ENCODE measurements at places on chromosomes 3 and 15.

- DNase-seq = no peak
Measured at GRCh38 chr3:16813336-16813735, 71.4 kb upstream of the PLCL2 start.

DNA sequence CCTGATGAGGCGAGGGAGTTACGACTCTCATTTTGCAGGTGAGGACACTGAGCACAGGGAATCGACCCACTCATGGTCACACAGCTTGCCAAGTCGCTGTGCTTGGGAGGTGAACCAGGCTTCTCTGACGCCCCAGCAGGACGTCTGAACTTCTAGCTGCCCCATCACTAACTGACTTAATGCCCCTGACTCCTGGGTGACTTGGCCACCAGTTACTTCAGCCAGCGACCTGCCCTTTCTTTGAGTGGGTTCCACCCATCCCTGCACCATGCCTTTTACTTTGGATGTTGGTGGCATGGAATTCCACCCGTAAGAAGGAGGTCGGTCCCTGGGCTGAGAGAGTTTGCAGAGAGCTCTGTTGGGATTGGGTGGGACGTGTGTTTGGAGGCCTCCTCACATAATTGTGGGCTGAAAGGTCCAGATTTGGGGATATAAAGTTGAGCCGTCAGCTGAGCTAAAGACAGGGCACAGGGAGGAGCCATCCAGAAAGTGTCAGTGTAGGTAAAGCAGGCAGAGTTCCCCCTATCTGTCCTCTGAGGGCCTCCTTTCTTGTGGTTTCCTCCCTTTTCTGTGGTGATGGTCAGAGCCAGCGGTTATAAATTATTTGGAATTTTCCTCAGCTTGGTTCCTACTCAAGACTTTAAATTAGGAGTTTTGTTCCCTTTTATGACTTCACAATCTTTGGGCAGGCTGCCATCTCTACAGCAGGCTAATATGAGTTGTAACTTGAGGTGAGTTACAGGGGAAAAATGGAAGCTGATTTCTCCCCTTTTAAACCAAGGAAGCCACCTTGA lies 55.0 kb downstream of the FLNB start:
- DNase-seq = peak; percentile 83

- peak; percentile 84 for DNase-seq
Measured at GRCh38 chr3:129409541-129409940, 18.9 kb downstream of the EFCAB12 start.

DNA sequence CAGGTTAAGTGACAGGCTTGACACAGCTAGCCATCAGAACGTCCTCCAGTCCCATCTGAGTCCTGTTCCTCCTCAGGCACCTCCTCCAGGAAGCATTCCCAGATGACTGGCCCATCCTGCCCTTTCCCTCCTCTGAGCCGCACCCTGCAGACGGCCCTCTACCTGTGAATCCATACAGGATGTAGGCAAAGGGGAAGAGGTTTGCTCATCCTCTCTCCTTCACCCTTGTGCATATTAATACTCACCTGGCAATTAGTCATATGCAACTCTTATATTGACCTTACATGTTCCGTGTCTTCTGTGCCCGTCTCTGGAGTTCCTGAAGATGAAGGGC lies 61.9 kb downstream of the SMAD3 start:
- DNase-seq = no peak

DNA sequence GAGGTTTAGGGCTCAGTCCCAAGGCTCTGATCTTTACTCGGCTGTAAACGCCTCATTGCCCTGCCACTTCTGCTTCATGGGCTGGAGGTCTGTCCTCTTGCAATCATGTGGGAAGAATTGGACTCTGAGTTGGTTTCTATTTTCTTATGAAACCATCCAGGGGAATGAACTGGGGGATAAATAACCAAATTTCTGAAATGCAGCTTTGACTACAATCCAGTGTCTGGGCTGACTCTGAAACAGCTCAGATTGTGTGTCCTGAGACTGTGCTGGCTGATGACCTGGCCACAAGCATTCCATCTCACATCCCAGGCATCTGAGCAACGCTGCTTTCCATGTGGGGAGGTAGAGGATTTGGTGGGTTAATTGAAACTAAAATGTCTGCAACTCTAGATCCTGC lies 71.0 kb upstream of the GALNT15 start:
- DNase-seq = peak; percentile 49

GRCh38 chr3:111539351-111540331 lies 2.4 kb upstream of the CD96 start:
- DNase-seq = peak; percentile 75

All from fibroblast of pulmonary artery (primary cell).